ENCODE measurements at places on chromosomes 1 and 21.

GRCh38 chr1:236021424-236022135 is 43.3 kb downstream of the NID1 start:
- no peak for DNase-seq

DNA sequence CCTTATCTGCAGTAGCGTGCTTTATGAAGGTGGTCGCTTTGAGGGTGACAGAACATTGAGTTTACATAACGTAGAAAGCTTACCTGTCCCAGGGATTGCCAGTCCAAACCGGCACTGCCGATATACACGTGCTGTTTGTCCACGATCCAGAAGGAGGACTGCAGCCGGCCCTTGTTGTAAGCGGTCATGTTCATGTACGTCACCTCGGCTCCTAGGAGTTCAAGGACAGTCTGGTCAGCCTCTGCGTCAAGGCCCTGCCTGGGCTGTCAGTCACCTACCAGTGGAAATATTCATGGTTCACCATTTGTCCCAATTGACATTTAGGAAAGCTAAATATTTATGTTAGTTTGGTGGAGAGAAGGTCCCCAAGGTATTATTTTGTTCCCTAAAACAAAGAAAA is 221.0 kb upstream of the MAP1LC3C start:
- DNase-seq = no peak

- no peak for DNase-seq
These were observed 1.5 kb downstream of the PTGFRN start for GRCh38 chr1:116911188-116911553.

- no peak for DNase-seq
These were observed 51.8 kb downstream of the COQ8A start for GRCh38 chr1:226991920-226992319.

- DNase-seq = no peak
These were observed 180.8 kb downstream of the TPR start for GRCh38 chr1:186194107-186194756.

- DNase-seq = no peak
These were observed 1.3 kb downstream of the SMG5 start for GRCh38 chr1:156281281-156281680.

All from stimulated activated CD8-positive, alpha-beta memory T cell treated with anti-CD3 and anti-CD28 coated beads, Interleukin-4, amount 100 ng/mL, for 4 hours (primary cell).